Vagina (tissue), 2 donors: ENCODE measurements at places on chromosomes 7 and 10.

- H3K4me1 ChIP-seq, result peaks cover 6% of the 10 kb centered on the region
- H3K27me3 ChIP-seq, result no peaks in the 10 kb centered on the region
- H3K27ac ChIP-seq, result peak overlapping the region; percentile 10
- no peak for DNase-seq
Measured at GRCh38 chr10:19731560-19731959, 84.7 kb upstream of the PLXDC2 start.

- no peak overlapping the region for H3K27ac ChIP-seq
- no peaks in the 10 kb centered on the region for H3K27me3 ChIP-seq
- no peaks in the 10 kb centered on the region for H3K36me3 ChIP-seq
- DNase-seq, result no peak
- H3K4me3 ChIP-seq, result no peak overlapping the region
Measured at GRCh38 chr7:108286290-108286904, 156.2 kb upstream of the LAMB4 start.

DNA sequence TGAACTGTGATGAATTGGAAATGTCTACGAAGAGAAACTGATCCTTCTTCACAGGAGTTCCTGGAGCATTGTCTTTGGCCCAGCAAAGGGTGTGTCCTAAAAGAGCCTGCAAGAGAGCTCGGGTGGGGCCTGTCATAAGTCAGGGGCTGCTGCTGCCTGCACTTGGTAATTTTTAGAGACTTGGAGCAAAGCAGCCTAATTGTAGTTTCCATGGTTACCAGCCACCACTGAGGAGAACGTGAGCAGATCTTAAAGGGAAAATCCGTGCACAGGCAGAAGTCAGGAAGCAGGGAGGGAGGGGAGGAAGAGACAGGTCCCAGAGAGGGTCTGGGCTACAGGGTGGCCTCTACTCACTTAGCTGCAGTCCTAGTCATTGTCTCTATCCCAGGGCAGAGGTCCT is 463.6 kb downstream of the PLXNA4 start:
- no peak for DNase-seq
- no peak overlapping the region for H3K27ac ChIP-seq
- H3K27me3 ChIP-seq, result no peaks in the 10 kb centered on the region

- peaks cover 7% of the 10 kb centered on the region for H3K4me1 ChIP-seq
- DNase-seq, result no peak
- no peak overlapping the region for H3K4me3 ChIP-seq
- H3K27me3 ChIP-seq, result no peaks in the 10 kb centered on the region
- no peaks in the 10 kb centered on the region for H3K36me3 ChIP-seq
- H3K27ac ChIP-seq, result no peak overlapping the region
Measured at GRCh38 chr10:103049237-103049636, 131.1 kb downstream of the CNNM2 start.

- DNase-seq, result no peak
- H3K4me1 ChIP-seq, result no peaks in the 10 kb centered on the region
- no peak overlapping the region for H3K27ac ChIP-seq
- no peak overlapping the region for H3K4me3 ChIP-seq
Measured at GRCh38 chr10:130560116-130560515, 423.9 kb downstream of the GLRX3 start.

- H3K4me1 ChIP-seq, result no peaks in the 10 kb centered on the region
- H3K27me3 ChIP-seq, result no peaks in the 10 kb centered on the region
- no peaks in the 10 kb centered on the region for H3K36me3 ChIP-seq
- DNase-seq, result no peak
- H3K4me3 ChIP-seq, result no peak overlapping the region
Measured at GRCh38 chr10:72375173-72375572, 20.5 kb upstream of the DNAJB12 start.

- no peak overlapping the region for H3K27ac ChIP-seq
- H3K27me3 ChIP-seq, result no peaks in the 10 kb centered on the region
- H3K4me3 ChIP-seq, result no peak overlapping the region
Measured at GRCh38 chr7:102469351-102469971, 4.7 kb downstream of the LRWD1 start.

- no peak for DNase-seq
- no peaks in the 10 kb centered on the region for H3K4me1 ChIP-seq
- no peaks in the 10 kb centered on the region for H3K27me3 ChIP-seq
- H3K36me3 ChIP-seq, result no peaks in the 10 kb centered on the region
- H3K4me3 ChIP-seq, result no peak overlapping the region
- no peak overlapping the region for H3K27ac ChIP-seq
Measured at GRCh38 chr7:123177442-123177841, 22.3 kb downstream of the SLC13A1 start.

DNA sequence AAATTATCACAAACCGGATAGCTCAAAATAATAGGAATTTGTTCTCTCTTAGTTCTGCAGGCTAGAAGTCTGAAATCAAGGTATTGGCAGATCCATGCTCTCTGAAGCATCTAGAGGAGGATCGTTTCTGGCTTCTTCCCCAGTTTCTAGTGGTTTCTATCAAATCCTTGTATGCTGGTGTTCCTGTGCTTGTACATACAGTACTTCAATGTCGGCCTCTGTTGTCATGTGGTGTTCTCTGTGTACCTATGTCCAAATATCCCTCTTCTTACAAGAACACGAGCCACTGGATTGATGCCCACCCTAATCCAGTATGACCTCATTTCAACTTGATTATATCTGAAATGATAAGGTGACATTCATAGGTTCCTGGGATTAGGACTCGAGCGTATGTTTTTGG is 9.8 kb upstream of the TAX1BP1 start:
- H3K27me3 ChIP-seq, result no peaks in the 10 kb centered on the region
- H3K36me3 ChIP-seq, result no peaks in the 10 kb centered on the region
- no peak overlapping the region for H3K4me3 ChIP-seq
- H3K4me1 ChIP-seq, result no peaks in the 10 kb centered on the region
- no peak overlapping the region for H3K27ac ChIP-seq
- DNase-seq, result no peak

DNA sequence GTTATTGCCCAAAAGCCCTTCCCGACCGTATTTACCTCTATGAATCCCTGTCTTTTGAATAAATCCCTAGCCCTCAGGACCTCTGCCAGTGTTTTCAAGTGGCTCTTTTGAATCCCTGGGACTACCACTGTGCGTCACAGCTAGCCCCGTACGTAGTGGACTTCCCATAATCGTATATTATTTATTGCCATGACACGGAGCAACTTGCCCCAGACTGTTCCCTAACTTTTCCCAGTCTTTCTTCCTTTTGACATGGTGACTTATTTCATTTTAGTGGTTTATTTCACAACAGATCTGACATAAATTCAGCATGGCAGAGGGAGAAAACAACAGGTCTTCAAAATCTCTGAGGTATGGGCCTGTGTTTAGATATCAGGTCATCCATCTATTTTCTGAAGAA is 318.6 kb upstream of the KLF6 start:
- no peaks in the 10 kb centered on the region for H3K36me3 ChIP-seq
- H3K4me3 ChIP-seq, result no peak overlapping the region
- no peaks in the 10 kb centered on the region for H3K4me1 ChIP-seq
- no peak for DNase-seq
